ENCODE measurements at places on chromosomes 1 and 21.
A peak's percentile ranks its signal among the peaks of the same experiment; 100 is the strongest.

DNA sequence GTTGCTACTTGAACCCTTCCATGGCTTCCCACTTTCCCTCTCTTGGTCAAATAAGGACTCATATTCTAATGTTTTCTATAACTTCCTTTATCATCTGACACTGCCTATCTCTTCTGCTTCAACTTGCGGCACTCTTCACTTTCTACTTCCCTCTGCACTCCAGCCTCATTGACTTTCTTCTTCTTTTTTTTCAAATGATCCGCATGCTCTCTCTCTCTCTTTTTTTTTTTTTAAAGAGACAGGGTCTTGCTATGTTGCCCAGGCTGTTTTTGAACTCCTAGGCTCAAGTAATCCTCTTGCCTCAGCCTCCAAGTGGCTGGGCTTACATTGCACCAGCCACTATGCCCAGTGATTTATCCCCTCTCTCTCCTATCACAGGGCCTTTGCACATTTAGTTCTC lies 7.3 kb upstream of the IL10 start:
- DNase-seq, result no peak

- DNase-seq, result no peak
Observed at GRCh38 chr1:156477526-156478249, 22.9 kb downstream of the MEF2D start.

GRCh38 chr1:42002220-42002619 lies 83.5 kb upstream of the HIVEP3 start:
- DNase-seq, result no peak

DNA sequence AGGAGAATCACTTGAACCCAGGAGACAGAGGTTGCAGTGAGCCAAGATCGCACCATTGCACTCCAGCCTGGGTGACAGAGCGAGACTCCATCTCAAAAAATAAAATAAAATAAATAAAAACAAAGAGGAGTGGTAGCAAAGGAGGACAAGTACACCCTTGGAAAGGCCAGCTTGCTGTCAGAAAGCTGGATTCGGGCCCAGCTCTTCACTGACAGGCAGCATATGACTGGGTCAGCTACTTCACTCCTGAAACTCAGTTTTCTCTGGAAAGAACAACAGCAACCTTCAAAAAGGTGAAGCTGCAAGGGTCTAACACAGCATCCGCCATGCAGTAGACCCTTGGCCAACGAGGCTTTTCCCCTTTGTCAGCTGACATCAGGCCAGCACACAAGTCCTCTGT lies 156.0 kb upstream of the TIAM1 start:
- no peak for DNase-seq

DNA sequence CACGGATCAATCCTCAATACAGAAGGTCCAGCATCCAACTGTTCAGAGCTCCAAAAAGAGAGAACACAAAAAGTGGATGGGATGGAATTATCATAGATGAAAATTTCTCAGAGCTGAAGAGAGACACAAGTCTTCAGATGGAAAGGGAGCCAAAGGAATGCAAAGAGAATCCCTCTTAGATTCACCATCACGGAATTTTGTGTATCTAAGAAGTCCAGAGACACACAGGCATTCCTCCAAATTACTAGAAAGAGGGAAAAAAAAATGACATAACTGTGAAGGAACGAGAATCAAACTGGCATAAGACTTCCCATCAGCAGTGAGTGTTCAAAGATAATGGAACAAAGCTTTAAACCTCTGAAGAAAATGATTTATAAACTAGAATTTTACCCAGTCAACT lies 101.2 kb downstream of the ZSCAN20 start:
- no peak for DNase-seq

- DNase-seq, result no peak
Observed at GRCh38 chr1:23792151-23792945, 1.4 kb downstream of the LYPLA2 start.

- peak; percentile 58 for DNase-seq
Observed at GRCh38 chr1:154198756-154199562, 7.1 kb upstream of the TPM3 start.

DNA sequence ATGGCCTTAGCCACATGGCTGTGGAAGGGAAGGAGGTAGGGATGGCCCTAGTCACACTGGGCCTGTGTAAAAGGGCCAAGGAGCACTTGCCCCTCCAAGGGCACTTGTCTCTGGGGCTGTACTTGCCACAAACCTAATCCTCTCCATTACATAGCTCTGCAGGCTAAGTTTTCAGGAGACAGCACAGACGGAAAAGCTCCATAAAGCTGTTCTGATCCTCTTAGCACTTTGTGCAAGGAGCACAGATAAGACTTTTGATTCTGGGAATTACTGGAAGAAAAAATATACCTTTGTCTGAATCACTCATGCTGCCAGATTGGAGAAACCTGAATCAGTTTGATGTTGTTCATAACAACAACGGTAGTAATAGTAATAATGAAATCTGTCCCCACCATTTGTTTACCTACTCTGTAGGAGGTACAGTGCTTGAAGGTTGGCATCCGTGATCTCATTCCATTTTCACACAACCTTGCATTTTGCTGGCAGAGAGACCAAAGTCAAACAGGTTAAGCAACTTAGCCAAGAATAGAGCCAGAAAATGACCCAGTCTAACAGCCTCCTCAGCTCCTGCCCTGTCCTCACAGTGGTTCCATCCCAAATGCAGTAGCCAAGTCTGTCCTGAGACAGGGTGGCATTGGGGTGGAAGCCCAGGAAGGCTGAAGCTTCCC lies 207.1 kb downstream of the ROR1 start:
- DNase-seq, result no peak

DNA sequence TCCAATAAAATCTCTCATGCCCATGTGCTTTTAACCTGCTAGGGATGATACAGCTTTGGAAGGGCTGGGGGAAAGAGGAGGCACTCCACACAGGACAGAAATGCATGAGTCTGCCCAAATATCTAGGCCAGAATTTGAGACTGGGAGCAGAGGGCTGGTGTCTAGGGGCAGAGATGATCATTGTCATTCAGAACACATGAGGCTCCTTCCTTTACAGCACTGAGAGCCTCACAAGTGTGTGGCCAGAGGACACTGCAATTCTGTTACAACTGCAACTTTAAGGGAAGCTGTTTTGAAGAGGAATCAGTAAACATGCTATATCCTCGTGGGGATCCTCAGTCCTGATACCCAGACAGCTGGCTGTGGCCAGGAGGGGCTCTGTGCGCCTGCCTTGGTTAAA lies 541.3 kb downstream of the OMA1 start:
- DNase-seq, result no peak

DNA sequence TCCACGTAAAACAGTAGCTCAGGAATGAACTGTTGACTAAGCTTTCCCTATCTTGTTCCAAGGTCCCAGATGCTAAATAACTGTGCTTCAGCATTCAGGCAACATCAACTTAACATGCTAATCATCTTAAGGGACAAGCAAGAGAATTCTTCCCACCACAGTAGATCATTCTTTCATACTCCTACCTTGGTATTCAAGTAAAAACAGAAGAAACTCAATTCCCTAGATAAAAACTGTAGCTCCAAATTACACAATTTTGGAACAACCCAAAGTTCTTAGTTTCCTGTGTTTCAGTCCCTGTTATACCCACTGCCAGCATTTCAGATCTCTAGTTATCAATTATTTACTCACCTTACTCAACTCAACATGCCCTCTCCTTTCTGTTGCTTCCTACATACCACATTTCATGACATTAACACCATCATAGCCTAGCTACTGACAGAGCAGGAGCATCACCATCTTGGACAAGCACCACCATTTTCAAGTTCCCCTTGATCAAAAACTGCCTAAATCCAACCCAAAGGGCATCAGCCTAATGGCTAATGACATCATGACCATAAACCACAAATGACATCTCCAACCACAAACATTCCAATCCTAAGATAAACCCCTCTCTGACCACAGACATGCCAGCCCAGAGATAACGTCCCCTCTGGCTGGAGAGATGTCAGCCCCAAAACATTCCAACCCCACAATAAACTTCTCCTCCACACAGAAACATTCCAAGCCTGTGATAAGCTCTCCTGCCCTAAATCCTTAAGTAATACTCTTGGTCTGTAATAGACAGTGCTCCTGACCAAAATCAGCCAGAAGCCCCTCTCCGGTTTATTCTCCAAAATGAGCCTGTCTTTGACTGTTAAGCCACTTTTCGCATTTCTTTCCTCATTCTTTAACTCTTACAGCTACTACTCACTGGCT lies 191.2 kb downstream of the RERE start:
- DNase-seq, result no peak

GRCh38 chr1:43914576-43915525 lies 18.8 kb upstream of the ARTN start:
- DNase-seq, result no peak

GRCh38 chr1:31633117-31633516 lies 11.6 kb downstream of the PEF1 start:
- no peak for DNase-seq

- no peak for DNase-seq
Observed at GRCh38 chr1:105180789-105181188, 1431.1 kb downstream of the AMY1C start.

DNA sequence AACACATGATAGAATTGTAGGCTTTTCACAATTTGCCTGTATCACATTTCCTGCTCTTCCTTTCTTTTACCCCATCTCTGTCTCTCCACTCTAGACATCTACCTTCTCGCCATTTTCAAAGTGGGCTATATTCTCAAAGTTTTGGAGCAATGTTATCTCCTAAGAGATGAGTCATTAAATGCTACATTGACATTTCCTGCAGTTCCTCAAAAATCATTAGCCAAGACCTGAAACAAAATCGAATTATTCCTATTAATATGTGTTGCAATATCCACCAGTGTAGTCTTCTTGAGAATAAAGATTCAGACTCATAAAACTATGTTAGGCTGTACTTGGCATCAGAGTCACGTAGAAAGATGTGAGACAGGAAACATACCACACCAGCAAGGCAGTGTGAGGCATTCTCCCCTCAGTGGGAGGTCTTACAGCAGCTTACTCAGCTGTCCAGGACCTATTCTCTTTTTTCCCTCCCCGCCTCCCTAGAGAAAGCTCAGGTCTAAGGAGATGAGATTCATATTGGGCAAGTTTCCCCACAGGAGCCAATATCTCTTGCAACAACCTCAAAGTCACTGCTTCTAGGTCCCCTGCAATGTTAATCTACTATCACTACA lies 38.8 kb downstream of the FRRS1 start:
- DNase-seq, result no peak

- no peak for DNase-seq
Observed at GRCh38 chr1:197269053-197269452, 1.0 kb downstream of the CRB1 start.

DNA sequence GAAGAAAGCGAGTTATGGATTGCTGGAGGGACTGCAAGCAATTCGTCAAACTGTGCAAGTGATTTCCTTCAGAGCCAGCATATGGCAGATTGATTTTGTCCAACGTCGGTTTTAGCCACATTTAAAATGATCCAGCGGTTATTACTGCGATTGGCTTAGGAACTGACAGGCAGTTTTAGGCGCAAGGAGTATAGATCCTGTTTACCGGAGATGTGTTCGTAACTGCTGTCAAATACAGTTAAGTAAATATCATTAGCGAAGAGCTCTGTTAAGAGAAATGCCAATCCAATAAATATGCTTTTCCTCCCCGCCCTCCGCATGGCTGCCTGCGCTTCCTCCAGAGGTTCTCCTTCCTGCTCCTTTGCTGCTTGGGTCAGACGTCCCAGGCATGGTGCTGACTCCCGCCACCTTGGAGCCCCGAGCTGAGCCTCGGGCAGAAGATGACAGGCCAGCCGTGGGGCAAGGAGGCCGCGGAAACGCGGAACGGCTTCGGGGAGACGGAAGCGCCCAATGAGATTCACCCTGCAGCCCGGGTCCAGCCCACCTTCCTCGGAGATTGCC lies 9.4 kb upstream of the BARHL2 start:
- no peak for DNase-seq

- DNase-seq, result no peak
Observed at GRCh38 chr1:74430342-74430934, 82.0 kb downstream of the LRRC53 start.

- DNase-seq, result no peak
Observed at GRCh38 chr1:197557302-197557701, 218.0 kb downstream of the DENND1B start.

GRCh38 chr1:212481438-212481767 lies 48.7 kb downstream of the NENF start:
- DNase-seq, result no peak

GRCh38 chr1:236514703-236515442 lies 8.9 kb upstream of the LGALS8 start:
- no peak for DNase-seq

GRCh38 chr1:230170153-230170547 lies 103.1 kb downstream of the GALNT2 start:
- DNase-seq, result no peak

DNA sequence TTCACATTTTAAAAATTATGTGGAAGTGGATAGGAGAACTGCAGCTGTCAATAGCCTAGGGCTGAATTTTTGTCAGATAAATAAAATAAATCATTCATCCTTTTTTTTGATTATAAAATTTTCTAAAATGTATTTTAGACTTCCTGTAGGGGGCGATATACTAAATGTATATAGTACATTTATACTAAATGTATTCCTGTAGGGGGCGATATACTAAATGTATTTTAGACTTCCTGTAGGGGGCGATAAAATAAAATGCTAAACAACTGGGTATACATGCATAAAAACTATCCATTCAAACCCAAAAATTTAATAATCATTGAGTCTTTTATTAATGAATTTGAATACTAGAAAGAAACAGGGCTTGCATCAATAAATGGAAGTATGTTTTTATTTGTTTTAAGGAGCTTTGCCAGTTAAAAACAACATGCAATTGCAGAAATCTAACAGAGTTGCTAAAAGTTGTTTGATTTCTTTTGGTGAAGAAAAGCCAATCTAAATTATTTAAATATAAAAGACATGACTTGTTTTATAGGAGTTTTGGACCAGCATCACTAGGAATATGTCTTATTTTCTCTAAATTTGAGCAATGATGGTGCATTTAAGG lies 31.4 kb downstream of the CLCA1 start:
- DNase-seq, result peak; percentile 72

DNA sequence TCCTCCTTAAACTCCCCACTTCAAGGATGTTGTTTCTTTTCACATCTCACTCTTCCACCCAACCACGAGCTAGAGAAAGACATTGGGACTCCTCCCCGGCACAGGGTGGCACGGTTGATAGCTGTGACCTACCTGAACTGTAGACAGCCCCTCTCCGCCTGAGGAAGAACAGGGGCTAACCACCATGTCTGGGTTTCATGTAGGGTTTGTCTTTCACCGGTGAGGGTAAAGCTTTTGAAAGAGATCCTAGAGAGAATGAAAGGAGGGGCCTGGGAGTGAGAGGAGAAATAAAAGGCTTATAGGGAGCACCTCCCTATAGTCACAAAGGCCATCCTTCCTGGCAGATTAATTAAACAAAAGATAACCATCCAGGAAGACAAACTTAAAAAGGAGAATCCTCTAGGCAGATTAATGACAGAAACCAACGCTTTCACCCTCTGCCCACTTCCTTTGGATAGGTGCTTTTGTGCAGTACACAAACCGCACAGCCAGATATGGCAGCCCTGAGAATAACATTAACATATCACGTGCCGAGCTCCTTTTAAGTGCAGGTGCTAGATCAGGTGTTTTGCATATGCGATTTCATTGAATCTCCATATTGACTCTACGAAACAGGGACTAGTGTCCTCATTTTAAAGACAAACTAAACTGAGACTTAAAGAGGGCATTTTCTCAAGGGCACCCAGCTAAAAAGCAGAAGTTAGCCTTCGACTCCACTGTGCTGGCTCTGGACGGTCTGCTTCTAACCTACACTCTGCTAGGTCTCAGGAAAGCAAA lies 178.1 kb upstream of the RUNX1 start:
- peak; percentile 69 for DNase-seq

GRCh38 chr1:168672278-168672677 lies 56.7 kb downstream of the DPT start:
- DNase-seq, result no peak

GRCh38 chr1:55364216-55364615 lies 149.1 kb upstream of the USP24 start:
- no peak for DNase-seq

GRCh38 chr1:207861442-207862177 lies 49.3 kb downstream of the CD34 start:
- peak; percentile 42 for DNase-seq
